ENCODE measurements at places on chromosomes 5 and 9.

DNA sequence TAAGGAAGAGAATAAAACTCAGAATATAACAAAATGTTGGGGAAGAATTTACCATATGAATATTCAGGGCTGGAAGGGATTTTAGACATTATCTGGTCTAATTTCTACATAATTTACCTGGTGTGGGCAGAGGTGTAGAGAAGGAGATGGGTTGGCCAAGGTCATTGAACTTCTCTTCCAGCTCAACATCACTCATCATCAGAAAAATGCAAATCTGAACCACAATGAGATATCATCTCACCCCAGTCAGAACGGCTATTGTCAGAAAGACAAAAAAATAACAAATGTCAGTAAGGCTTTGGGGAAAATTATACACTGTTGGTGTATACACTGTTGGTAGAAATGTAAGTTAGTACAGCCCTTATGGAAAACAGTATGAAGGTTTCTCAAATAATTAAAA lies 121.7 kb downstream of the PTTG1 start:
- peak; percentile 19 for DNase-seq

DNA sequence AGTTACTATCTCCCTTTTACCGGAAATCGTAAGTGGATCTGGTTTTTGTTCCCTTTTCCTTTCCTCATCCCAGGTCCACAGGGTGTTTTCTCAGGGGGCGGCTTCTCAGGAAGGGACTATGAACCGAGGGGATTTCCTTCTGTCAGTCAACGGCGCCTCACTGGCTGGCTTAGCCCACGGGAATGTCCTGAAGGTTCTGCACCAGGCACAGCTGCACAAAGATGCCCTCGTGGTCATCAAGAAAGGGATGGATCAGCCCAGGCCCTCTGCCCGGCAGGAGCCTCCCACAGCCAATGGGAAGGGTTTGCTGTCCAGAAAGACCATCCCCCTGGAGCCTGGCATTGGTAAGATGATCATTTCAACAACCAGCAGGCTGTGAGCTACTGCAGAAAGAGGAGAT lies 75.8 kb downstream of the GOLPH3 start:
- no peak for DNase-seq

DNA sequence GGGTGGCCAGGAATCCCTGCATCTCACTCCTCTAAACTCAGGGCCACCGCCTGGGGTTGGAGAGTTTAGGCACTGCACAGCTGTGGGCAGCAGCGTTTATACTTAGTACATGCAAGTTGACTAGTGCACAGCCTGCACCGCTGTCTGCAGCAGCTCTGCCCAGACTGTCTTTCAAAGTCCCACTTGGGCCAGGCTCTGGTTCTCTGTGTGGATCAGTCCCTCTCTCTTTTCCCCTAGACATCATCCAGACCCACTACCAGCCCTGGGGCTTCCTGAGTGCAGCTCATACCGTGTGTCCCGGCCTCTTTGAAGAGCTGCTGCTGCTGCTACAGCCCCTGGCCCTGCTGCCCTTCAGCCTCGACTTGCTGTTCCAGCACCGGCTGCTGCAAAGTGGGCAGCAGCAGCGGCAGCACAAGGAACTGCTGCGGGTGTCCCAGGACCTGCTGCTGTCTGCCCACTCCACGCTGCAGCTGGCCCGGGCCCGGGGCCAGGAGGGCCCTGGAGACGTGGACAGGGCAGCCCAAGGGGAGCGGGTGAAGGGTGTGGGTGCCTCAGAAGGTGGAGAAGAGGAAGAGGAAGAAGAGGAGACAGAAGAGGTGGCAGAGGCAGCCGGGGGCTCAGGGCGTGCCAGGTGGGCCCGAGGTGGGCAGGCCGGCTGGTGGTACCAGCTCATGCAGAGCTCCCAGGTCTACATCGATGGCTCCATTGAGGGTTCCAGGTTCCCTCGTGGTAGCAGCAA lies 45.1 kb upstream of the TESK1 start:
- DNase-seq, result no peak

DNA sequence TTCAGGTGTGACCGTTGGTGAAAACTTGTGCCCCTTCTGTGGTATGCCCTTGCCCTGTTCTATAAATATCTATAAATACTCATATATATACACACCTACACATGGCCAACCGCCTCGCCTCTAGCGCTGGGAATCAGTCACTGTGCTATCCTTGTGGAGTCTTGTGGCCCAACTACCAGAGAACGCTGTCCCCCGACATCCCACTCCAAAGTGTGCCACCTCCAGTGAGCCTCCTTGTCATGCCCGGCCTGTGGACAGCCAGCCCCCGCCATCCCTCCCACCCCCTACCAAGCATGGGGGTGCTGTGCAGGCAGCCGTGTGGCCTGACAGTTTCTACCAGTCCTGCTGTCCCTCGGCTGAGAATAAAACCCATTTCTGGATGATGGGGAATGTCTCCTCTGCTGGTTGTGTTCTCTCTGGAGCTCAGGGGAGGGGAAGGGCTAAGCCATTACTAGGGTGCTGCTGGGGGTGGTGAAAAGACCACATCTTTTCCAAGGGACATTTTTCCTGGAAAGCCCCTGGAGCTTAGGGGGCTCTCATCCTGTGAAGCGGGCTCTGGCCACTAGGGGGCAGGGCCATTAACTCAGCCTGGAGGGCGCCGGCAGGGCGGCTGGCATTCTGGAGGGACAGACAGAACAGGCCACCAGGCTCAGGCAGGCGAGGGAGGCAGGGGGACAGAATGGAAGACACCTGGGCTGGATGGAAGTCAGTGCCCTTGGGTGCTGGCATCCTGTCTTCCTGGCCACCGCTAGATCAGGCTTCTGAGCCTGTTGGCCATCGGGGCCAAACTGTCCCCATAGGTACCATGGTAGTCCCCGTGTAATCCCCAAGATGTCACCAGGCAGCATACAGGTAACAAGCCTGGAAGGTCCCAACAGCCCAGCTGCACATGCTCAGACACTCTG lies 20.7 kb downstream of the GOLGA2 start:
- DNase-seq, result peak; percentile 78

GRCh38 chr9:88732128-88732527 lies 197.2 kb downstream of the NXNL2 start:
- peak; percentile 14 for DNase-seq

DNA sequence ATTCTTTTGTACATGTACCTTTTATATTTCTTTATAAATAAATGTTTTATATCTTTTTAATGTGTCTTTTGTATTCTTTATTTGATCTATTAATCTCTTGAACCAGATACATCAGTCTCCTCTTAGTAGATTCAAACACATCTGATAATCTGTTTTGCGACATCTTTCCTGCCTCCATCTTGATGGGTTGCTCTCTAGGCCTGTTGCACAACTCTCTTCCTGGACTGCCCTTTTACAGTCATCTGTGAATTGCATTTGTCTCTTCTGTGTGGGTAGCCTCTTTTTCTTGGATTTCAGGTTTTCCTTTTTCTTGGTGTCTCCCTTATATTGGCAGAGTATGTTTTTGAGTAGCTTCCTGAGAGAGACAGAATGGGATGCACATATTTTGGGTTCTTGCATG lies 6.2 kb downstream of the ZFYVE16 start:
- no peak for DNase-seq

DNA sequence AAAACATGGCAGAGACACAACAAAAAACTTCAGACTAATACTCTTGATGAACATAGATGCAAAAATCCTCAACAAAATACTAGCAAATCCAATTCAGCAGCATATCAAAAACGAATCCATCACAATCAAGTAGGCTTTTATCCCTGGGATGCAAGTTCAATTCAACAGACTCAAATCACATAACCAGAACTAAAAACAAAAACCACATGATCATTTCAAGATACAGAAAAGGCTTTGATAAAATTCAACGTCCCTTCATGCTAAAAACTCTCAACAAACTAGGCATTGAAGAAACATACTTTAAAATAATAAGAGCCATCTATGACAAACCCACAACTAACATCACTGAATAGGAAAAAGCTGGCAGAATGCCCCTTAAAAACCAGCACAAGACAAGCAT lies 93.6 kb downstream of the TUSC1 start:
- DNase-seq, result no peak

- DNase-seq, result peak; percentile 18
Observed at GRCh38 chr9:128048663-128049062, 18.5 kb downstream of the NAIF1 start.

DNA sequence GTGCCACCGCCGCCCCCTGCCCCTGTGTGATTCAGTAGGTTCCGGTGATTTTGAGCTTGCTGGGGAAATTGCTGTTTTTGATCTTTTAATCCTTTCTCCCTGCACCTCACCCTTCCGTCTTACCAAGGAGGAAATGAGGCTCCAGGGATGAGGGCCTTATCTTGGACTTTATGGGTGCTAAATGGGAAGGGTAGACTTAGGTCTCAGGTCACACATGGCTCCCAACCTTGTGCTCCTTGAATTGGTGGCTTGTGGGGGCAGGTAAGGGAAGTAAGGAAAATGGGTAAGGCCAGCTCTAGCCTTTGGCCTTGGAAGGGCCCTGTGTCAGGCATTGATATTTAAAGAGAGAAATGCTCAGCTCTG lies 1.9 kb downstream of the ERGIC1 start:
- no peak for DNase-seq

- no peak for DNase-seq
Observed at GRCh38 chr5:167011196-167011595, 1280.2 kb upstream of the WWC1 start.

- no peak for DNase-seq
Observed at GRCh38 chr9:107713470-107713869, 223.9 kb upstream of the KLF4 start.

DNA sequence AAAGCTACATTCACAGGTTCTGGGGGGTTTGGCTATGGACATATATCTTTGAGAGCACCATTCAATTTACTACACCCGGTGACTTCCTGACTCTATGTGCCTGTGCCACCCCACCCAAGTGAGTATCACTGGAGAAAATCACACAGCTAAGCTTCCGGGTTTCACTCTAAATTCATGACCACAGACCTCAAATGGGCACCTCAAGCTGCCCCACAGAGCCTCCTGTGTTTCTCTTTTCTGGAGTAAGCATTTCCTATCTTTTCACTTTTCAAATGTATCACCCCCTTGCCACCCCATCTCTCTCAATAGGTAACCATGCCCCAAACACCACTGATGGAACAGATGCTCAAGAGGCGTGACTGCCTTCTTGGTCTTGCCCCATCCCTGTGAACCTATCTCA lies 49.2 kb upstream of the NEK6 start:
- no peak for DNase-seq

- DNase-seq, result peak; percentile 59
Observed at GRCh38 chr9:4086119-4087090, 213.5 kb downstream of the GLIS3 start.

GRCh38 chr5:2168601-2169429 lies 286.1 kb upstream of the IRX4 start:
- no peak for DNase-seq

DNA sequence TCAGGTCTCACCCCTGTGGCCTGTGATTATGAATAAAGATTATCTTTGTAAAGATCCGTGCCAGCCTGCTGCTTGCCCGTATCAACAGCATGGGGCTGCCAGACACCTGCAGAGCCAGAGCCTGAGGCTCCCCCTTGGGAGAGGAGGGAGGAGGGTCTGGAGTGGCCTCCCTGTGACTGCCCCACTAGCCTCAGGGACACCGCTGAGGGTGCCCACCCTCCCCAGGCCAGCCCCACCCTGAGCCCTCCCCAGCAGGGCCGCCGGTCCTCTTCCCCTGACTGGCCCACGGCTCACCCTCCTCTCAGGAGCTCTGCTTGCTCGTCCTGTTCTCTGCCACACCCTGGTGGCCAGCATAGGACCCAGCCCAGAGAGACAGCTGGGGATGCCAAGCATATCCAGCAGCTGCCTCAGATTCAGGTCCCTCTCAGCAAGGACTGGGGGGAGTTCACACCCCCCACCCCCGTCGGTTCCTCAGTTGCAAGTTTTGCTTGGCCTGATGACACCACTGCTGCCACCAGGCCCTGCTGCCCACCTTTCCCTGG lies 1.9 kb downstream of the SSNA1 start:
- no peak for DNase-seq

GRCh38 chr5:171978519-171978918 lies 27.9 kb downstream of the FBXW11 start:
- no peak for DNase-seq

DNA sequence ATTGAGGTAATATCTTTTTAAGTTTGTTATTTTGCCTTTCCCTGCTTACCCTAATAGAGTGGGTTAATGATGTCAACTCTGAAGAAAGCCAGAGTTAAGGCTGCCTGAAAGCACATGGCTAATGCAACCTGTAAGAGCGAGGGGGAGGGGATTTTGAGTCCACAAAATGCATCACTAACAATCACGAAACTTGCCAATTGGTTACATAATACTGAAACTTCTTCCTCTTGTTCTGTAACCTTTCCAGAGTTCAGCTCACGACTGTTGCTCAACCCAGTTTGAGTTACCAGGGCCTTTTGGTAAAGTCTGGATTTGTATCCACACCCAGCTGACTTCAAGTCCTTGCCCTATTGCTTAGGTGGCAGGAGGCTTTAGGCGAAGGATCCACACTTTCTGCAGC lies 308.8 kb downstream of the EFNA5 start:
- DNase-seq, result no peak

GRCh38 chr9:129694243-129694646 lies 28.8 kb downstream of the PRRX2 start:
- no peak for DNase-seq

- DNase-seq, result no peak
Observed at GRCh38 chr5:143354025-143354424, 49.5 kb downstream of the NR3C1 start.

- peak; percentile 13 for DNase-seq
Observed at GRCh38 chr5:139204196-139204595, 6.0 kb upstream of the SIL1 start.

GRCh38 chr5:167916261-167916691 lies 375.2 kb upstream of the WWC1 start:
- peak; percentile 3 for DNase-seq

DNA sequence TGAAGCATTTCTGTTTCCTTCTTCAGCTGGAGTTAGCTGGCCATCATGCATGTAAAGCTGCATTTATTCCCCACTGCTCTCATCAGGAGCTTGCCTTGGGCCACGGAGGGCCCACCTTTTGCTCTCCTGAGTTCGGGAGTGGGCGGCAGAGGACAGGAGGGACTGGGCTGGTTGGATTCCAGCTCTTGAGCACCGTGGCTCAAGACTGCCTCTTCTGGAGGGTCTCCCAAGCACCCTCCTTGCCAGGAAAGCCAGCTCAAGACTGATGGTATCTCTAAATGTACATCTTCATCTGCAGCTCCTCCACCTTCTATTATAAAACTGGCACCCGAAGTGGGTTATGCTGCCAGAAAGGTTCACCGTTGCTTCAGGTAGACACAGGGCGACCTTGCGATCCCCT lies 399.6 kb upstream of the IRX1 start:
- no peak for DNase-seq

- DNase-seq, result no peak
Observed at GRCh38 chr9:99031319-99031718, 73.6 kb upstream of the TGFBR1 start.

DNA sequence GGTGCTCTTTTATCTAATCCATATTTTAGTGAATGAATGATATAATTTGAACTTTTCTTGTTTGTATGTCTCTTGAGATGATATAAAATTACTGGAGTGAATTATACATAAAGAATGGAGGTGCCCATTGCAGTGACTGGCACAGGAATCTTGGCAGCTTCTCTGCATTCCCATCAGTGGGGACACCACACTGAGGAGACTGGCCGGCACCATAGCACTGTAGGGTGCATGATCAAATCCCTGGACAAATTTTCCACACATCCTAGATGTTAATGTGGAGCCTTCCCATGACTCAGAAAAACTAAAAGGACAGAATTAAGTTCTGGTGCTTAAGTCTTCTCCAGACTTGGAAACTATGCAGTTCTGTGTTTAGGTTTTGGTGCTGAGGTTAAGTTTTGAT lies 124.1 kb downstream of the CEP120 start:
- no peak for DNase-seq

Measured in ELR (cell line).